ENCODE measurements at places on chromosomes 6 and 20.
A peak's percentile ranks its signal among the peaks of the same experiment; 100 is the strongest.

- DNase-seq: no peak
Measured at GRCh38 chr6:21559238-21559637, 34.3 kb upstream of the SOX4 start.

- DNase-seq: peak; percentile 57
Measured at GRCh38 chr6:104540743-104541142, 319.0 kb downstream of the HACE1 start.

DNA sequence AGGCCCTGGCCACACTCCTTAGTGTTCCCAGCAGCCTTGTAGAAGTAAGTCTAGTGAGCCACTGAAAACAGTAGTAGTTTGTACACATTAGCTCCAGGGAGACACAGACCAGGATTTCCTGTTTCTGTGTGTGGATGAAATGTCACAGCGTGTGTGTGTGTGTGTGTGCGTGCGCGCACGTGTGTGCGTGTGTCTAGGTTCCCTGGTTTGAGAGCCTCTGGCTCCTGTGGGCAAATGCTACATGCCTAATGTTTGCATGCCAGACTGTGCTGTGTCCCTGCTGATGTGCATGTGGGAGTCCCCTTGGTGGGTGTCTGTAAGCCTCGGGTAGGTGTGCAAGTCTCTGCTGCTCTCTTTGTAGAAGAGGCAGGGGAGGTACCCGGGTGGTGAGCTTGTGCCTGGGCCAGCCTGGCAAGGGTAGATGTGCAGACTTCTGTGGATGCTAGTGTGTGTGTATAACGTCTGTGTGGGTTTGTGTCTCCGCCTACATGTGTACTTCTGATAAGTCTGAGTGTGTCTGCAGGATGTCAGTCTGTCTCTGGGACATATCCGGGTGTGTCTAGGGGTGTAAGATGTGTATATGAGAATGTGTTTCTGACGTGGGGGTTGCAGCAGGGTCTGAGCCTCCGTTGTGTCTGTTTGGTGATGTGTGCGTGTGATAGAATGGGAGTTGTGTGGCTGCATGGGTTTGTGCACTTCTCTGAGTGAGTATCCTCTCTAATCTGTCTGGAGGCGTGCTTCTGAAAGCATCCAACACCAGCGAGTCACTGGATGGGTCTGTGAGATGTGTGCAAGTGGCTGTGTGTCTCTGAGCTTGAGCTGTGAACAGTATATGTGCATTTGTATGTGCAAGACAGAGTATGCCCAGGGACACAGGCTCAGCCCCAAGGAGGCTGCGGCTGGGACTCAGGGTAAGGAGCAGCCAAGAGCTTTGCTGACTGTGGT is 19.0 kb upstream of the TLDC2 start:
- DNase-seq: peak; percentile 21

GRCh38 chr6:108250240-108250866 is 10.5 kb downstream of the SNX3 start:
- peak; percentile 70 for DNase-seq

DNA sequence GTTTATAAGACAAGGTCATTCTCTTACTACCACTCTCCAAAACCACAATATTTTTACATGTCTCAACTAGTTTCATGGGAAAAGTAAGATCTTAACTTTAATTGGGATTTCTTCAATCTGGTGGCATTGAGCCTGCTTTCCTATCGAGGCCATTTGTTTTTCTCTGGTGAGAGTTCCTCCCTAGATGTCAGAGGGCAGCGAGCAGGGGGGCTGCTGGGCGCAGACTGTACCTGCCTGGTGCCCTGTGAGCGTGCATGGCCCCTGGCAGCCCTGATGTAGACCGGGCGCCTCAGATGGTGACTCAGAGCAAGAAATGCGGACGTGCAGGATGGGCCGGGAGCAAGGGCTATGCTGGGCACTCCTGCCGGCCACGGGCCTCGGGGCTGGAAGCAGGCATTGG is 27.2 kb downstream of the ERMARD start:
- DNase-seq: no peak

DNA sequence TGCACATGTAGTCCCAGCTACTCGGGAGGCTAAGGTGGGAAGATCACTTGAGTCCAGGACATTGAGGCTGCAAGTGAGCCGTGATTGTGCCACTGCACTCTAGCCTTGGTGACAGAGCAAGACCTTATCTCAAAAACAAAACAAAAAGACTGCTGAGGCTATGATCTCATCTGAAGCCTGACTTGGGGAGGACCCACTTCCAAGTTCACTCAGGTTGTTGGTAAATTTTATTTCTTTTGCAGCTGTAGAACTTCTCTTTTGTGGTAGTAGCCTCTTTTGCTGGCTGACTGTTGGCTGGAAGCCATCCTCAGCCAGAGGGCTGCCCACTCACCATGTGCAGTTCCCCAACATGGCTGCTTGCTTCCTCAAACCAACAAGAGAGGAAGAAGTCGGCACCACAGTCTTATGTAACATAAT is 36.8 kb upstream of the ME1 start:
- peak; percentile 81 for DNase-seq

- DNase-seq: peak; percentile 31
Measured at GRCh38 chr20:50580016-50580747, 70.0 kb downstream of the PTPN1 start.

- no peak for DNase-seq
Measured at GRCh38 chr6:161134550-161135298, 139.1 kb downstream of the AGPAT4 start.

- DNase-seq: no peak
Measured at GRCh38 chr6:113365191-113365590, 492.0 kb upstream of the MARCKS start.

DNA sequence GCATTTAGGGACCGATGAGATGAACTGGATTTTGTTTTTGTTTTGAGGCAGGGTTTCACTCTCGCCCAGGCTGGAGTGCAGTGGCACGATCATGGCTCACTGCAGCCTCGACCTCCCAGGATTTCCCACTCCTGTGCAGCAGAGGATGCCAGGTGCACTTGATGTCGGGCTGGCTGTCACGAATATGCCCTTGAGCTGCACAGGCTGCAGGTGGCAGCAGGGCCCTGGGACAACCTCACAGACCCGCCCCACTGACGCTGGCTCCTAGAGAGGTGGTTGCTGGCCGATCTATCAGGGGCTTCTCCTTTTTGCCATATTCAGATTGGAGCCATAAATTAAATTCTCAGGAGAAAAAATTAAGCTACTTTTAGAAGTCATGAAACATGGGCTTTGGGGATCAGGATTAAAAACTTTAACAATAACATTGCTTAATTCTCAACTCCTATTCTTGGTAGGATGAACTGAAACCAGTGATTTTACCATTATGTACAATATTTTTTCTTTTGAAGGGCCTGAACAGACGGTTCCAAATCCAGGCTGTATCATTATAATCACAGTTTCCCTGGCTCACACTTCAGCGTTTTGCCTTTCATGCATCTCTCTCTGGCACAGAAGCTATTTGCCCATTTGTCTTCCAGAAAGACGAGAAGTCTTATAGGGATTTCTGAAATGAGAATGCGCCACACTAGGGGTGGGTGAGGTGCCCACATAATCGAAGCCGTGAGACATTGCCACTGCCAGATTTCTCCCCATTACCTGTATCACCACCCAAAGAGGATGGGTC is 32.4 kb downstream of the NQO2 start:
- DNase-seq: no peak

DNA sequence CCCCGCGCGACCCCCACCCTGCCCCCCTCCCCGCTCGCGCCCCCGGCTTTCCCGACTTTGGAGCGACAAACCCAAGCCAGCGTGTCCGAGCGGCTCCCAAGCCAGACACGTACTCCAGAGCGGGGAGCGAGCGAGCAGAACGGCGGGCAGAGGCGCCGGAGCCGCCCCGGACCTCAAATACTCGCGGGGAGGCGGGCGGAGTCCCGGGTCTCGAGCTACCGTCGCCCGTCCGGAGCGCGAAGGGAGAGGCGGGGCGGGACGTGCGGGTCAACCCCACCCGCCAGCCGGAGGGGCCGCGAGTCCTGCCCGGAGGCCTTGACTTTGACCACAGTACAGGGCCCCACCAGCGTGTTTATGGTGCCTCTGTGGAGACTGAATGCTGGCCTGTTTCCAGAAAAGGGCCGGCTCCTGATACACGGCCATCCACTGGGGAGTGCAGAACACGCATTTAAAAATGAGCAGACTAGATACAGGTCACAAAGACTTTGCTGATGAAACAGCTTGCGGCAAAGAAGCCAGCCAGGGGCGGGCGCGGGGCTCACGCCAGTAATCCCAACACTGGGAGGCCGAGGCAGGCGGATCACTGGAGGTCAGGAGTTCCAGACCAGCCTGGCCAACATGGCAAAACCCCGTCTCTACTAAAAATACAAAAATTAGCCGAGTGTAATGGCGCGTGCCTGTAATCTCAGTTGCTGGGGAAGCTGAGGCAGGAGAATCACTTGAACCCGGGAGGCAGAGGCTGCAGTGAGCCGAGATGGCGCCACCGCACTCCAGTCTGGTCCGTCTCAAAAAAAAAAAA is at the start of gene SERPINB6:
Gene SERPINB6, minus strand, starts transcription at position 148 of the 799 bp plus-strand sequence. CDS start 12,235 bp downstream, outside the sequence.
- no peak for DNase-seq

DNA sequence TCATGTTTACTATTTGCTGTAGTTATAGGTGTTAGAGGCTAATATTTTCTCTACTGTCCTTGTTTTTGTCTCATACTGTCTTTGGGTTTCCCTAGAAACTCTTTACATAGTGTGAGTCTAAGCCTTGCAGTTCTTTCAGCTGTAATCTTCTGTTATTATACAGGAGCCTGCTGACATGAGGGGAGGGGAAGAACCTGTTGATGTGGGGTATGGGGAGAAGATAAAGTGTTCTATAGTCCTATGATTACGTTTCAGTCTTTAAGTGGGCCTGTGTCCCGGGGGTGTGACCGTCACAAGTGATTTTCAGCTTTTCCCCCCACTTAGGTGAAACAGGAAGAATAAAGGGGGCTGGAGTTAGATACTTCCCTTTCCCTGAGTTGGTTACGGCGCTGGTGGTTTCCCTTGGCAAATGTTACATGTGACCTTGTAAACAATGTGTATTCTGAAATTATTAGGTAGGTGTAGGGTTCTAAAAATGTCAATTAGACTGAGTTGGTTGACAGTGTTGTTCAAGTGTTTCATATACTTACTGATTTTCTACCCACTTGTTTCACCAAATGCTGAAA is 41.3 kb downstream of the REV3L start:
- peak; percentile 63 for DNase-seq

DNA sequence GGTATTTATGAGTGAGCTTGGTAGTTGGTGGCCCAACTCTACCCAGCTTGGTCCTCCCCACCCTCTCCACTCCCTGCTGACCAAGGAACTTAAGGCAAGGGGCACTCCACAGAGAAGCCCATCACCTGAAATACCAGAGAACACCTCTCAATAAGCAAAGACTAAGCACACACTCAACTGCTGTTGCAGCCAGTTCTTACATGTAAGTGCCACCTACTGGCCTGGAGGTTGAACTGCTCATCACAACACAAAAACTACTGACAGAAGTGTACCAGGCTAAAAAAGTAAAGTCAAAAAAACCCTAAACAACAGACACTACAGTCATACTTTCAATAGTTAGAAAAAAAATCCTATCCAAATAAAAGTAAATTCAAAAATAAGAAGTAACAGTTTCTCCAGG is 146.2 kb downstream of the FAM83B start:
- DNase-seq: peak; percentile 50

DNA sequence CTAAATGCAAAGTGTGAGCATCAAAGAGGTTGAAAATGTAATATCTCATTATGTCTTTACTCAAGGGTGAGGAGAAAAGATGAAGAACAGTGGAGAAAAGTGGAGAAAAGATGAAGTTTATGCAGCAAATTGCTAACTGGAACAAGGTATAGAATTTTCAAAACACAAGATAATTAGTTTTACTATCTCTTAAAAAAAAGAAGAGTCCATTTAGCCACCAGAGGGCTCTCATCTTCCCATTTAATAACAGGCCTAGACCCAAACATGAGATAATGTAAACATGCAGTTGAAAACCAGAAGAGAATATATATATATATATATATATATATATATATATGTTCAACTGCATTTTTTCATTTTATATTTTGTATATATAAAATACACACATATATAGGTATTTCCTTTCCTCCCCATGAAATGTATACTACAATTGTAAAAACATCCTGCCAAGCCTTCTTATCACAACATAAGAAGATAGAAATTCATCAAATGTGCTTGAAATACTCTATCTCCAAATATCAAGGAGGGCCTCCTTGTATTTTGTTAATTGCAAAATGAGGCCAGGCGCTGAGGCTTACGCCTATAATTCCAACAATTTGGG is 78.4 kb downstream of the ADTRP start:
- DNase-seq: peak; percentile 74

DNA sequence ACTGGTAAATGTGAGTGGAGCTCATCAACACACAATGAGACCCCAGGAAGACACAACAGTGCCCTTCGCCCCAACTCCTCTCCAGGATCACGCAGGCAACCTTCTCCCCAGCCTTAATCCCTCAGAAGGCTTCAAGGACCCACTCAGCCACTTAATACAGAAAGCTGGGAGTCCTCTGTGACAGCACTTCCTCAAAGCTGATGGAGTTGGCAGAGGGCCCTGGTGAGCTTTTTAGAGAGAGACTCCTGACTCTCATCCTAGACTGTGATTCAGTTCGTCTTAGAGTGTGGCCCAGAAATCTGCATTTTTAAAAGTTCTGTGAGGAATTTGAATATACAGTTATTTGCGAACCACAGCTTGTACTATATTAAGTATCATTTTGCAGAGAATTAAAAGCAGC is 187.7 kb downstream of the UST start:
- DNase-seq: peak; percentile 22

DNA sequence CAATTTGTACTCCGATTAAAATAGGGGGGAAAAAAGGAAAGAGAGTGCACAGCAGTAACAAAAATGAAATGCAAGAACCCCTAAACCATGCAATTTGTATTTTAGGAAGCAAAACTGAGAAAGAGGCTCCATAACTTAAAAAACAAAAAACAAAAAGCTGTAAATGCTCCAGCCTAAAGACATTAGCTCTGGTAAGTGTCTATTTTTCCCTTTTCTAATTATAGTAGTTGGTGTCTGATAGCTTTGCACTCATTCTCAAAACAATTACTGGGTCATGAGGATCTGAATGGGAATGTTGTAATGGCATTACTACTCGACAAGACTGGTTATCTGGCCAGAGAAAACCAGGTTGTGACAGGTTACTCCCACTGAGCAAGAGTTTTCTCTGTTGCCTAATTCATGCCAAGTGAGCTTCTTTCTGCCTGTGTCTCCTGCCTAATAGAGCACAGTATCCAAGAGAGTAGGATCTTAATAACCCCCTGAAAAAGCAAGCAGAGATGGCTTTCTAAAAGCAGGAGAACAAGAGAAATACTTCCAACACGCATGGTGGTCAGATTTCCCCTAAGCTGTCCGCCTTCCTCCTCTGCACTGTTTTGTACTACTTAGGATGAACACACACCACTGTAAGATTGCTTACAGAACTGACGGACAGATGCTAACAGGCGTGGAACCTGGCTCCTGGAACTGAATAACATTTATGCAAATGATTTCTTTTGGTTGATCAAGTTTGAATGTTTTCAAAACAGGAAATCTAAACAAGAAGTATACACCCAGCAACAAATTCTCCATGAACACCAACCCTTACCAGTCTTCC is 86.4 kb downstream of the FKBP5 start:
- peak; percentile 33 for DNase-seq
